ENCODE measurements at places on chromosomes 2 and 18.

GRCh38 chr18:59778434-59778833, 81.2 kb upstream of the CCBE1 start:
- DNase-seq: no peak

GRCh38 chr2:33047939-33048338, 101.2 kb downstream of the LTBP1 start:
- DNase-seq: no peak

GRCh38 chr2:23571527-23572282, 186.7 kb downstream of the KLHL29 start:
- no peak for DNase-seq

GRCh38 chr2:119278946-119279345, 55.3 kb downstream of the STEAP3 start:
- DNase-seq: no peak

DNA sequence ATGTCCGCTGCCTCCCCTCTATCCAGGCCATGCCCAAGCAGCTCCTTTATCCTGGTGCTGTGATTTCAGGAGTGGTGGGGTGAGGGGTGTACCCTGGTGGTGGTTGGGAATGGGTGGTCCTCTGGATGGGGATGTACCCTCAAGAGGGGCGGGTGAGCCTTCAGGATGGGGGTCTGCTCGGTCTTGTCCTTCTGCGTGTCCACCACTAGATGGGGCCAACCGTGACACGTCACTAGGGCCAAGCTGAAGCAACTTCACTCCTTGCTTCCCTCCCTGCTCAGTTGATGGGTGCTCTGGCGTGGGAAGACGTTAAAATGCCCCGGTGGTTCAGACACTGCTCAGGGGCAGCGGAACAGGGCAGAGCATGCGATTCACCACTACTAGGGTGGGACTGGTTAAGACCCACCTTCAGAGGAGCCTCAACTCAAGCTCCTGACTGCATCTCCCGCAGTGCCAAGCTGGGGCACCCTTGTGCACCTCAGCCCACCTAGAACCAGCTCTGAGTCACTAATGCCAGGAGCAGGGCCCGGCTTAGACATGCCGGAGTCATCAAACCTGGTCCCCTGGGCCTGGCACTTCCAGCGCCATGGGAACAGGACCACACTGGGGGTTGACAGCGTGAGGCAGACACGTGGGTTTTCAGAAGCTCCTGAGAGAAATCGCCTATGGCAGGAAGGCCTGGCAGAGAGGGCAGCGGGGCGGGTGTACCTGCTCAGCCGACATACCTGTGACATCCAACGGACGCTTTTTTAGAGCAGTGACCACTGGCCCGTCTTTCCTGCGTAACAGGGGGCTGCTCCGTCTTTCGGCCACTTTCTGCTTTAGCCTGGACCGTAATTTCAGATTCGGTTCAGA, 256.7 kb downstream of the HDAC4 start:
- DNase-seq: peak; percentile 26

DNA sequence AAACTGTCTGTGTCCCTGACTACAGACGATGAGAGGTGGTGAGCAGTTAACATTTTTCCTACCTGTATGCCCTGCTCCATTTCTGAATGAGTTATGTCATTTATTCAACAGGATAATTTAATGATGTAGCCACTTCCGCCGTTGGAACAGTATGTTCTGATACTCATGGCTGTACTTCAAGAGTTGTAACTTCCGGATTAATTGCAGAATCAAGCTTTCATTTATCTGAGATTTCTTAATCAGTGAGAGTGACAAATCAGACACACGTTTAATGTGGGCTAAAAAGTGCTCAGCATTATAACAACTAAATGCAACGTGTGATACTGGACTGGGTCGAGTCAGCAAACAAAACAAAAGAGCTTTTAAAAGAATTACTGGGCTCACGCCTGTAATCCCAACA, 107.7 kb downstream of the KCTD1 start:
- no peak for DNase-seq

Measured in activated CD4-positive, alpha-beta T cell treated with anti-CD3 and anti-CD28 coated beads, Interleukin-2, amount 50 U/mL, for 1 hour (primary cell).